ENCODE measurements at places on chromosomes 3 and 15. TPM values are rescaled to one million over a fixed set of nuclear protein-coding genes. Genes with fewer than 3 reads are reported as not detected.

DNA sequence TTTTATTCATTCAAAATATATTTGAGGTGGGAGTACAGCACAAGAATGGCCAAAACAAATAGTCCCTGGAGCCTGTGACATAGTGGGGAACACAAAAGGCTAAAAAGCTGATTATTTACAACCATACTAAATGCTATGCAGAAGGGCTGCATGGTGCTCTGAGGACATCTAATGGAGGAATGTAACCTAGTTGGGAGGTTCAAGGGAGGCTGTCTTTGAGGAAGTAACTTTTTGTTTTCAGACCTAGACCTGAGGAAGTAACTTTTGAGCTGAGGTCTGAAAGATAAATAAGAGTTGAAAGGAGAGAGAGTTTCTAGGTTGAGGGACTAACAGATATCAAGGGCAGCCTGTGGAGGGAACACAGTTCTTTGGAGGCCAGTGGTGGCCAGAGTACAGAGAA lies 34.8 kb upstream of the RASA2 start:
- peak; percentile 69 for ATAC-seq

DNA sequence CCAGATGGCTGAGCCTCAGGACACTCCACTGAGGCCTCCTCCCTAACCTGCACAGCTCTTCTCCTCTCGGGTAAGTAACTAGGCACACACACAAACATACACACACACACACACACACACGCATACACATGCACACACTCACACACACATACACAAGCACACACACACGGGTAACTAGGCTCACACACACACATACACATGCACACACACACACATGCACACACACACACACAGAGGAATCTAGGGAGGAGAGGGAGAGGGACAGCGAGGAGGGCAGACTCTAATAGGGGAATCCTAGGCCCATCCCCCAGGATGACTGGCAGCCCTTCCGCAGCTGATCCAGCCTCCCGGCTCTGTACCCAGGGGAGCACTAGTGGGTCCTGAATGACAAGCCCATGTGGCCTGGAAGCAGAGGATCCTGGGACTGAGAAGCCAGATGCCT lies 177.4 kb upstream of the LINGO1 start:
- ATAC-seq: no peak

The CLRN1 gene
- not detected for total RNA-seq

- ATAC-seq: no peak
Measured at GRCh38 chr3:45204136-45204535, 22.0 kb downstream of the TMEM158 start.

DNA sequence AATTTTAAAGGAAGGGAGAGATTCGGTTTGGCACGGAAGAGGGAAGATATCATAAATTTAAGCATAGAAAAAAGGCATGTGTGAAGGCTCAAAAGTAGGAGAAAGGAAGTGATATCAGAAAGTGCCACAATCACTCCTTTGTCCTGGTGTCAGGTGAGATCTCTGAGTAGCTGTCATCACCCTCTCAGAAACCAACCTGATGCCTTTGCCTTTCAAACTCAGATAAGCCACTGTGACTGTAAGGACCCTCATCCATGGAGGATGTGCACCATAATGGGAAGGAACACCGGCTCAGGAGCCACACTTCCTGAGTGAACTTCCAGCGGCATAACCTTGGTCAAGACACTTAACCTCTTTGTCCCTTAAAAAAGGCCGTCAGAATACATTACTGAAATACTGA lies 318.7 kb upstream of the SEMA6D start:
- no peak for ATAC-seq

- peak; percentile 46 for ATAC-seq
Measured at GRCh38 chr3:195886181-195887141, 21.9 kb downstream of the TNK2 start.

The PEX11A gene
- total RNA-seq: 3.5 TPM

The RAB6B gene
- total RNA-seq: 3.3 TPM

DNA sequence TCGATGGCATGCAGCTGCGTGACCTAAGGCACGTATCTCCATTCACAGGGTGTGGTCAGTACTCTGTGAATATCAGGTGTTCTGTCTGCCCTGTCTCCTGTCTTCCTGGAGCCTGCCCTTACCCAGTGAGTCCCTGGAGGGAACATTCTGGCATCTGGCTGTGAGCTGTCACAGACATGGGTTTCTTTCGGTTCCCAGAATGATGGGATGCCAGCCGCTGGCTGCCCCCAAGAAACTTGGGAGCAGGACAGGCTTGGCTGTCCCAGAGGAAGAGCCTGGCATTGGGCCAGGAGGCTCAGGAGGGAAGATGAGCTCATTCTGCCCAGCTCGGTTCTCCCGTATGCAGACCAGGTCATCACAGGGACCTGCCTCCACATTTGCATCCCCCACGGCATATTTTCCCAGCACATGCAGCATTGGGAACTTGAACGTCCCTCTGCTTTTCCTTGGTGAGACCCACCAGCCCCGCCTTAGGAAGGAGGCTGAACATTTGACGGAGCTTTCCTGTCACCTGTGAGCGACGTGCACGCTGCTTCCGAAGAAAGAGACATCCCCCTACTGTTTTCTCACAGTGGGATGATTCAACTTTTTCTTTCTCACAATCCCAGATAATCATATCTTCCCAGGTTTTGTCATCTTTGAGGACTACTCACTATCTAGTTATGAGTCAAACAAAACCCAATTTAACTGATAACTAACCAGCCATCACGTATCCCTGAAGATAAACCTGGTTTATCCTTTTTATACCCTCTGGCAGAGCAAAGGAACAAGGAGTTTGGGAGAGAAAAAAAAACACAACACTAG lies 22.0 kb upstream of the PGPEP1L start:
- peak; percentile 80 for ATAC-seq

The MNS1 gene
- total RNA-seq: 2.4 TPM

The RASL12 gene
- 1.5 TPM for total RNA-seq

The ELL3 gene
- 12.7 TPM for total RNA-seq

The COL6A5 gene
- 0.16 TPM for total RNA-seq

DNA sequence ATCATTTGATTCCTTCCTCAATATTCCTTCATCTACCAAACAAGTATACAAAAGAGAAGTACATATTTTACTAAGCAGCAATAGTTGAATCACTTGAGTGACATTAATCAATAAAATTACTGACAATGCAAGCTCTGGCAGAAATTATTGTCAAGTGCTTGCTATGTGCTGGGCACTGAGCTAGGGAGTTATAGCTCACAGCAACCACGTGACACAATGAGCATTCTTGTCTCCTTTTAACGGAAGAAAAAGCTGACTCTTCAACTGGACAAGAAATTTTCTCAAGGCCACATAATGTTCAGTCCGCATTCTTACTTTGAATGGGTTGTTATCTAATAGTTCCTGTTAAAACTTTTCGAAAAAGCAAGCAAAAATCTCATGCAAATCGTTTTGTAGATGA lies 500.1 kb downstream of the PYDC2 start:
- no peak for ATAC-seq

GRCh38 chr3:36774052-36774451 lies 9.7 kb upstream of the DCLK3 start:
- ATAC-seq: no peak

The TMC3 gene
- total RNA-seq: not detected

The CERS3 gene
- 120 TPM for total RNA-seq

DNA sequence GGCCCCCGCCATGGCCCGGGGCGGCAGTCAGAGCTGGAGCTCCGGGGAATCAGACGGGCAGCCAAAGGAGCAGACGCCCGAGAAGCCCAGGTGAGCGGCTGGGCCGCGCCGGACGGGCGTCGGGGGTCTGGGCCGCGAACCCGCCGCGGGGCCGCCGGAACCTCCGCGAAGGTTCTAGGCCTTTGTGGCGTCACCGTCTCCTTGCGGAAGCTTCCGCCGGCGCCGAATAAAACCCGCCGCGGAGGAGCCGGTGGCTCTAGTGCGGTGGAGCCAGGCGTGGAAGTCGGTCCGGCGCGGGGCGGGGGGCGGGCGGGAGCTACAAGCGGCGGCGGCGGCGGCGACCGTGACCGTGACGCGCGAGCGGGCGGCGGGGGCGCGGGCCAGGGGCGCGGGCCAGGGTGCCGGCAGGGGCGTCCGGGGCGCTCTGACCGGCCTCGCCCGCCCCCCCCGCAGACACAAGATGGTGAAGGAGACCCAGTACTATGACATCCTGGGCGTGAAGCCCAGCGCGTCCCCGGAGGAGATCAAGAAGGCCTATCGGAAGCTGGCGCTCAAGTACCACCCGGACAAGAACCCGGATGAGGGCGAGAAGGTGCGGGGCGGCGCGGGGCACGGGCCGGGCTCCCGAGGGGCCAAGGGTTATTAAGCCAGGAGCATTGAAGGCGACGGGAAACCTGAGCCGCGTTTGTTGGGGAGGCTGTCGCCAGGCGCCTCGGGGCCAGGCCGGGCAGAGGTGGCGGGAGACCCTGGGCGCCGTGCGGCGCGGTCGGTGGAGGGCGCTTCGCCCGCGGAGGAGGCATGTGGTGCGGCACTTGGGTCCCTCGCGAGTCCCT lies at the start of gene DNAJA4:
Gene DNAJA4 (plus strand): TSS at position 259 of the 833 bp plus-strand sequence. CDS start 202 bp downstream, at position 461.
- peak; percentile 15 for ATAC-seq

The ONECUT1 gene
- total RNA-seq: not detected

- ATAC-seq: no peak
Measured at GRCh38 chr15:93366387-93367100, 277.5 kb upstream of the RGMA start.

- ATAC-seq: no peak
Measured at GRCh38 chr3:71497971-71498444, 85.5 kb downstream of the FOXP1 start.

The SCAMP5 gene
- 0.84 TPM for total RNA-seq

The FAM227B gene
- 2.6 TPM for total RNA-seq

DNA sequence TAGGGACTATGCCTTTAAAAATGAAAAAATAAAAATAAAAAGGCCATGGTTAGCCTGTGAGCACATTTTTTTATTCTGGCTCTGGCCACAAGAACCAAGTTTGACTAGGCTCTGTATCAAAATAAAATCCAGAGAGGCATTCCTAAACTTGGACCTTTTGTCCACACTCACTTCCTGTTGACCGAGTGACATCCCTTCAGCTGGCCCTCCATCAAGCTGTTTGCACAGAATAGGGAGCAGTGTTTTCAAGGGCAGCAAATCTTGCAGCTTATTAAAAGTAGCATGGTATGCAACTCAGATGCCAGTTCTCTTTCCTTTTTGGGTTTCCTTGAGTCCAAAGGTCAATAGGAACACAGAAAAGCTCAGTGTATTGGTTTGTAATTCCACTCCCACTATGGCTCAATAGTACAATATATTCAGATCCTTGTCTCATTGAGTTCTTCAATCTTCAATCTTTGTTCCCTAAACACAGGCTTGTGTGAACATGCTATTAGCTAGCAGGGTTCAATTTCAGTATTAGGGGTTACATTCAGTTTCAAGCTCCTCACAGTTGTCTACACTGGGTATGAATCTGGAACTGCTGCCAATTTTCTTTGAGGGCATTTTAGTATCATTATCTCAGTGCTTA lies 244.5 kb downstream of the RBMS3 start:
- ATAC-seq: peak; percentile 42

DNA sequence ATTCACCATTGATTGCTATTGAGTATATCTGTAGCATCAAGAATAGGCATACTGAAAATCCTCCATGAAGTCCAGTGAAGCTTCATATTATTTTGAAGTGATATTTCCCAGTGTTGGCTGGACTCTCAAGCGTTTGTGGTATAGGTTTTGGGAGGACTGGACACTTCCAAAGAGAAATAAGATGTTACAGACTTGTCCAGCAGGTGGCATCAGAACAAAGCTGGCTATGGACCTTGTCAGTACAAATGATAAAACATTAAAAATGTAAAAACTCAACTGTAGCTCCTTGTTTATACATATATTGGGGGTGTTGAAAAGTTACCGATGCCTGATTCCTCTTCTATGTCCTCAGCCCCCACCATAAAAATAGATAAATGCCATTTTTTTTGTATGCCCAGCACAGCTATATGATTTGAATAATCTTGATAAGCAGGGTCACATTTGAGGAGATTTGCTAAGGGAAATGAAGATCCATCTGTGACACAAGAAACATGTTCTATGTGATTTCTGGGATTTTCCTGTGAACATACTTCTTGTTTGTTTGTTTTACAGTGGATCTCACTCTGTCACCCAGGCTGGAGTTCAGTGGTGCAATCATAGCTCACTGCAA lies 54.5 kb upstream of the GOLGA6B start:
- ATAC-seq: no peak
